ENCODE measurements at places on chromosomes 3 and 15.

DNA sequence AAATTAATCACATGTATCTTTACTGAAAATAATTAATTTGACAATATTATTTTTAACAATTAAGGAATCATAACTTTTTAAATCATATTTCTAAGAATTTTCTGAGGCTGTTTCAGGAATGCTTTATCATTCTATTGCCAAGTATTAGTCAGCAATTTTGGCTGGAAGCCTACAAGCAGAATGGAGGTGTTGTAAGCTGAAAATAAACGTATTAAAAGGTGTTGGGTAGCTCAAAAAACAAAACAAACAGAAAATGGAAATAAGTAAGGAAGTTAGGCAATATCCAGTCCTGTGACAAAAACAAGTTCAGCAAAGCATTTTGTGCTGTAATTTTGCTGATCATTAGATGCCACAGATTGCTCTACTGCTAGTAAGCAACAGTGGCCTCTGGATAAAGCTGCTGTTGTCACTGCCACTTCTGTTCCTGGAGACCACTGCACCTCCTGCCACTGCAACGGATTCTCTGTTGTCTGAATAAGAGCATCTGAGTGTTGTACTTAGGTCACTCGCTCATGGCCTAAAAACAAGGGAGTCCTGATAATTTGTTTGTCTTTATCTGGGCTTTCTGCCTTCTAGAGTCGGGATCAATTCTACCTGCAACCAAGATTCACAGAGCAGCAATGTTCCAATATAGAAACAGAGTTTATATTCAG is 63.5 kb upstream of the SLITRK3 start:
- DNase-seq, result peak; percentile 4

- DNase-seq, result no peak
Observed at GRCh38 chr3:107213044-107213669, 164.1 kb upstream of the CCDC54 start.

DNA sequence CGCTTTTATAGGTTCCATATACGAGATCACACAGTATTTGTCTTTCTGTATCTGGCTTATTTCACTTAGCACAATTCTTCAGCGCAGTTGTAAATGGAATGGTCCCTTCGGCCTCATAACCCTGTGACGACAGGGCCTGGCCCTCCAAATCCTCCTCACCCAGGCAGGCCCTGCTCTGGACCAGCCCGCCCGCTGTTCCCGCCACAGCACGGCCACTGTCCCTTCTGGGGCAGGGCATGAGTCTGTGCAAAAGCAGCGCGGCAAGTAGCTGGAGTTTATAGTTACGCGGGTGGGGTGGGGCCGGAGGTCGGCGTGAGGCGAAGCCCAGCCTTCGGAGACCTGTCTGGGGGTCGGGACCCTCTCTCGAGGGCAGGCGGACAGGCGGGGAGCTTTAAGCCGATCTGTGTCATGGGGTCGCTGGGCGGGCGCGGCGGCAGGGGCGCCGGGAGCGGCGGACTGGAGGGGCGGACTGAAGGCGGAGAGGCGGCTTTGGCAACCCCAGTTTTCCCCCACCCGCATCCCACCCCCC is 543 bp downstream of the ARPIN start:
- peak; percentile 46 for DNase-seq

DNA sequence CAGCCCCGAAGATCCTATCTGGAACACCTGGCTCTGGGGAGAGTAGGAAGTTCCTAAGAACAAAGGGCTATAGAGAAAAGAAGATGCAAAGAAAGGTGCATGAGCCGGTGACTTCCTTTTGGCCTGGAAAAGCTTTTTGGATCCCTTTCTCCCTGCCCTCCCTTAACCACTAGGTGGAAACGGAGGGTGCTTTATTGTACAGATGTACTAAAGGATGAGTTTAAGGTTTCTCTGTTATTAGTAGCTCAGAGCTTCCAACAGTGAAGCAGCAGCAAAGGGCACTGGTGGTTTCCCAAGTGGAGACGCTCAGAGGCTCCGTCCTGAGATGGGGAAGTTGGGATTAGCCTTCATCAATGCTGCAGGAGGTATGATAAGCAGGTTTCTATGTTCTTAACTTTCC is 5.9 kb upstream of the ADGRG7 start:
- DNase-seq, result peak; percentile 13

- no peak for DNase-seq
Observed at GRCh38 chr3:171374260-171374659, 85.9 kb downstream of the TNIK start.

DNA sequence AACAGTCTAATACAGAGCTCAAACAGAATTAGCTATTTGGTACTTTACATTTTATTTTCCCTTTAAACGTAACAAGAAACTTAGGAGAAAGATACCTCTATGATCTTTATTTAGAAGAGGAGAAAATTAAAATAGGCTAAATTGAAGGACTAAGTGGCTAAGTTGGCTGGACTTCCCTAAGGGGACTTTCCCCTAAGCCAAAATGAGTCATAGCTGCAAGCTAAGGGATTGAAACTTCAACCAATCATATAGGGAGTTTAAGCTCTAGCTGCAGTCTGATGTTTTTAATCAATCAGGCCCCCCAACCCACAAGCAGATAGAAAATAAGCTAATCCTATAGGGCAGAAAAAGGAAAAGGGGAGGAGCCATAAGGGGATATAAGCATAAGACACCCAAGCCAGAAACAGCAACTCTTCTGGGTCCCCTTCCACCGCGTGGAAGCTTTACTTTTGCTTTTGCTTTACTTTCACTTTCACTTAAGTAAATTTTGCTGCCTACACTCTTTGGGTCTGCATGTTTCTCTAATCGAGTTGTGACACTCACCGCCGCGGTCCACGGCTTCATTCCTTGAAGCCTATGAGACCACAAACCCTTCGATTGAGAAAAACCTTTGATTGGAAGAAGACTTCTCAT is 1108.5 kb upstream of the EPHA6 start:
- no peak for DNase-seq

GRCh38 chr3:20097015-20097414 is 56.8 kb downstream of the KAT2B start:
- DNase-seq, result peak; percentile 59

DNA sequence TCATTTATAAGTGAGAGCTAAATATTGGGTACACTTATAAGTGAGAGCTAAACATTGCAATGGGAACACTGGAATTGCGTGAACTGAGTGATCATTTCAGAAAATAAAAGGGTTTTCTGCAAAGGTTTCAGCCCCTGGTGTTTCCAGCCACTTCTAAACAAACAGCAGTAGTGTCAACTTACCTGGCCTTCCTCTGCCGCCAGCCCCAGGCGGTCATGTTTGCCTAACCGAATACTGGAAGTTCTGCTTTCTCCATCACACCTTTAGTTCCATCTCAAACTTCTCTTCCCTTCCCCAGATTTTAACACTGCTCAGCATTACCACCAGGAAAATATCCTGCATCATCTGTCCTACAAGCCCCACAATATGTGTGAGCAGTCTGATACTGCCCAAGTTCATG is 58.6 kb downstream of the MRPL3 start:
- no peak for DNase-seq

- no peak for DNase-seq
Observed at GRCh38 chr3:69121950-69122349, 445 bp downstream of the LMOD3 start.

GRCh38 chr3:70911719-70912118 is 599.3 kb upstream of the MDFIC2 start:
- DNase-seq, result no peak

DNA sequence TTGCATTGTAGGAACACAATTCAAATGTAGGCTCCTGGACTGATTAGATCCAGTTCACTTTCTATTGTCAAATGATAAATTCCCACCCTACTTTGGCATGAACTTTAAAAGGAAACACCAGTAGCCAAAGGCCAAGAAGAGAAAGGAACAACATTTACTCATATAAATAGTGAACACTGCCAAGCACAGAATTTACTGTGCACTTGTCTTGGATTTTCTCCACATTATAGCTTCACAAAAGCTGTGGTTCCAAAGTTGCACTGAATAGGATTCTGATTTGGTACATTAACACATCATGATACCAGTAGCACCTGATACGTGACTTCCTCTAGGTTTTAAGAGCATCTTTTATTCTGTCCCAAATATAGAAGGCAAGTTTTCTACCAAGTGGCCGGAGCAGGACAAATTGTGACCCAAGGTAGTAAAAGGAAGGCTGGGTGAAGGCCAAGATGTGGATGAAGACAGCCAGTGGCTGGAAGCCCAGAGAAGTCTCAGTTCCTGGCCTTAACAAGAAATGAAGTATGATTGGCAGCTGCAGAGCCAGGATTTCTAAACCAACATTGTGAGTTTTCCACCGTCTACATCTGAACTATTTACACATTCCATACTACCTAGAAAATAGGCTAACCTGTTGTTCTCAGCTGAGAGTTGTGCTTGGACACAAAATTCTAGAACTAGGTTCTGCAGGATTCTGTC is 206.7 kb downstream of the THRB start:
- DNase-seq, result peak; percentile 52

- DNase-seq, result no peak
Observed at GRCh38 chr3:111476701-111477100, 65.3 kb upstream of the CD96 start.

DNA sequence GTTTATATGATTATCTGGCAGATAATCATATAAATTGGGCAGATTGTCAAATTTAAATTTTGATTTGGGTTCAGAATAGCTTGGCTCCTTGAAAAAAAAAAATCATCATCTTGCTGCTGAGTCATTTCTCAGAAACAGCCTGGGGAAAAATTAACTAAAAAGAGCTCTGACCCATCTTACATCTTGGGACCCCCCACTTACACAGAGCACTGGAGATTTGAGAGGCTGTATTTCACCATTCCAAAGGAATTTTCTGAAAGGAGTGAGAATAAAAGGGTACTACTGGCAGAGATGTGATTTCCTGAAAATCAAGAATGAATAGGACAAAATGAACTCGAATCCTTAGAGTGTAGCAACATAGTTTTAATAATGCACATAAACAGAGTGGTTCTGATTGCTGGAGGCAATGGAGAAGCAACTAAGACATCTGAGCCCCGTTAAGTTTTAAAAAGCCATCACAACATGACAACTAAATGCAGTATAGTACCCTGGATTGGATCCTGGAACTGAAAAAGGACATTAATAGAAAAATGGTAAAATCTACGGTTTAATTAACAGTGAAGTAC is 97.5 kb downstream of the RFTN1 start:
- DNase-seq, result no peak

GRCh38 chr15:75721480-75721922 is 8.9 kb upstream of the CSPG4 start:
- DNase-seq, result no peak

GRCh38 chr15:49715211-49715610 is 94.4 kb downstream of the DTWD1 start:
- no peak for DNase-seq

DNA sequence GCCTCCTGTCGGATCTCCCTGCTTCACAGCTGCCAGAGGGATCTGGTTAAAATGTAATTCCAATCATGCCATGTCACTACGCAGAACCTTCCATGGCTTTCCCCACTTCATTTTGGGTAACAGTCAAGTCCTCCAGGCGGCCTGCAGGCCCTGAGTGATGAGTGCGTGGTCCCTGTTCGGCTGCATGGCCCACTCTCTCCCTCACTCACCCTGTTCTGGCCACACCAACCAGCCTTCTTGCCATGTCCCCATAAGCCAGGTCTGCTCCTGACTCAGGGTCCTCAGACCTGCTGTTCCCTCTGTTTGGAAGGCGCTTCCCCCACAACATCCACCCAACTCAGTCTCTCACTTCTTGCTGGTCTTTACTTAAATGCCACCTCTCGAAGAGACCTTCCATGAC is 41.6 kb upstream of the LINGO1 start:
- no peak for DNase-seq

DNA sequence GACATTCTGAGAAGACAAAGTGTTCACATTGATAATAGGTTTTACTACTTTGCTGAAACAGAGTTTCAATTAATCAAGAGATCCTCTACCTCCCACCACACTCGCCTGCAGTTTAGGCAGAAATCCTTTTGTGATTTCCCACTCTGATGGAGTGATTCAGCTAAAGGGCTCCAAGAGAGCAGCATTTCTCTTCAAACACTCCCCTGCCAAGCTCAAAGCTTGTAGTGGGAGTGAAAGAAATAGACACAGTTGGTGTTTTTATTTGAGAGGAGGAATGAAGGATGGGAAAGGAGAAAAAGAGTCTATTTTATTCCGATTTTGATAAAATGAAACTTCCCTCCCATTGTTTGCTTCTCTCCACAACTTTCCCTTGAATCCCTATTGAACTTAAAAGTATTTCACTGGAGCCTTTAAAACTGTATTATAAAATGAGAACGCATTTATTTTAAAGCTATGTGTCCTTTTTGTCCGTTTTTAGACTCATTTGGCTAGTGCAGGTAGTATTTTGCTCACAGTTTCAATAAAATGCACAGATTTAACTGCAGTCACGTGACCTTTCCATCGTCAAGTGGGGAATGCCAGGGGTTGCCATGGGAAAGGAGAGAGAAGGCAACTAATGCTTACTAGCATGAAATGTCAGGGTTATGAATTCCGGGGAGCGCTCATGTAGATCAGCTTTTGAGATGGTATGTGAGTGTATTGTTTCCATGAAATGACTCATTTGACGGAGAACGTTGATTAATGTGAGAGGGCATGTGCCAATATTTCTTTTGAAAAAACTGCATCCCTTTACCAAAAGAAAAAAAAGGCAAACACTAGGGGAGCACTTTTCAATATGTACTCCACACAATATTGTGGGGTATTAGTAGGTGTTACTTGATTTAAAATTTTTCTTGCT is 7.7 kb upstream of the OSBPL11 start:
- no peak for DNase-seq

DNA sequence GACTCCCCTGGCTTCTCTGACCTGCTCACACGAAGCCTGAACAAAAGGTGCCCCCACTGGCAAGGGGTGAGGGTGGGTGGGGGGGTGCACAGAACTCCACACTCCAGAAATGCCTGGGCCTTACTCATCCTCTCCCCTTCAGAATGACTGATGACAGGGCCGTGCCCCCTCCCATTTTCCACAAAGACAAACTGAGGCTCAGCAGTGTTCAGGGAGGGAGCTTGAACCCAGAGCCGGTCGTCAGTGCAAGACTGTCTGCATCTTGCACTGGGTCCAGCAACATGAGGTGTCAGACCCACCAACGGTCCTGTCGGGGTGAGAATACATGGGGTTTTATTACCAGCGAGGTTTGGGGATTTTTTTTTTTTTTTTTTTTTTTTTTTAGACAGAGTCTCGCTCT is 15.3 kb downstream of the IGDCC3 start:
- no peak for DNase-seq

- no peak for DNase-seq
Observed at GRCh38 chr3:25293736-25294135, 134.3 kb upstream of the RARB start.

GRCh38 chr3:81549388-81549787 is 212.1 kb downstream of the GBE1 start:
- no peak for DNase-seq

DNA sequence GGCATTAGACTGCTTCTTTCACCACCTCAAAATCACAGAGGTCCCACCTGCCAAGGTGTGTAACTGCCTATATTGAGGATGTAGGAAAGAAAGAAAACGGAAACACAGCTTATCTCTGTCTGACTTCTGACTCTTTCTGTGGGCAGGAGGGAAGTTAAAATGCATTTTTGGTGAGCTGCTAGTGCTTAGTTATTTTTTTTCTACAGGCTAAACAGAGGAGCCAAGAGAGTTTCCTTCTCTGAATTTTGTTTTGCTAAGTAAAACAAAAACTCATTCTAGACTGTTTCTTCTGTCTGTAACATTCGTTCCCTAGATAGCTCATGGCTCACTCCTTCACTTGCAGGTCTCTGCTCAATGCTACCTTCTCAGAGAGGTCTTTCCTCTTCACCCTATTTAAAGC is 18.8 kb upstream of the AMOTL2 start:
- no peak for DNase-seq

- DNase-seq, result no peak
Observed at GRCh38 chr15:40302288-40302886, 5.3 kb downstream of the PLCB2 start.

Data from muscle of arm (tissue), 14 donors.